ENCODE measurements at places on chromosomes 3 and 15. TPM values are rescaled to one million over a fixed set of nuclear protein-coding genes. Genes with fewer than 3 reads are reported as not detected.

DNA sequence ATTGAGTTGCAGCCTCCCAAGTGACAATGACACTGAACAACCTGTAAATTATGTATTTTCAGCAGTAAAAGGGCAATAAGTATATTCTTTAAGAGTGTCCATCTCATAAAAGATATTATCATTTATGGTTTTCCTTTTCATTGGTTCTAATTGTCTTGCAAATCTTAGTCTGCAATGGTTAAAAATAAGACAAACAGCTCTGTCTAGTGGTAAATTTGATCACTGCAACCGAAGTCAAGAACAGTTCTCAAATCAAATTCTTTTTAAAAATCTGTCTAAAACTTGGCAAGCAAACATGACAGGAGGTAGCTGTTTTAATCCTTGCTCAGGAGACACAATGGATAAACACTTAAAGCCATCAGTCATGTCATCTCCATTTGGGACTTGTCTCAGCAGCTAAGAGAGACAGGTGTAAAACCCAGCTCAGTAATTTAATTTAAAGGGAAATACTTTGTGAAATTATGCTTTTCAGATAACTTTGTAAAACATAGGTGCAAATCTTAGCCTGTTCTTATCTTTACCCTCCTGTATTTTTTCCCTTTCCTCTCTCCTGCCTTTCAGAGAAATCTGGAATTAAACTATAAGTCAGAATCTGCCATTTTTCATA lies 150.3 kb upstream of the ARHGEF26 start:
- no peak for DNase-seq

GRCh38 chr3:125611908-125612307 lies 16.6 kb upstream of the OSBPL11 start:
- no peak for DNase-seq

GRCh38 chr3:60743631-60744164 lies 507.6 kb downstream of the FHIT start:
- DNase-seq: no peak

TBC1D2B gene
- polyA plus RNA-seq: 10.2 TPM

OR5K1 gene
- not detected for polyA plus RNA-seq

C3orf80 gene
- polyA plus RNA-seq: not detected

SLC22A14 gene
- polyA plus RNA-seq: not detected

Data from immature natural killer cell (primary cell).